ENCODE measurements at places on chromosomes 7 and 10.

DNA sequence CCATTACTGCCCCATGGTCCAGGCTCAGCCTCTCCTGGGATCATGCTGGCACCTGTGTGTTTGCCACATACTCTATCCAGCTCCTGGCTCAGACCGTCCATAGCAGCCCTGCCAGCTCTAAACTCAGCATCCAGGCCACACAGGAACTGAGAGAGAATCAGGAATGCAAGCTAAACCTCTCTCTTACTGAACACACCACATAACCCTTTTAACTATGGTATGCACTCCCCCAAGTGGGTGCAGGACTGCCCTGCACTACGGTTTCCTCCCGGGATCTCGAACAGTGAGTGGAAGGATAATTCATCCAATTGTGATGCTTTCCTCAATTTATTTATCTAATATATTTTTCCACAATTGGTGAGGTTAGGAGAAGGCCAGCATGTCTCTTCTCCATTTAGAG, 17.1 kb upstream of the ZNF800 start:
- peak; percentile 11 for DNase-seq

DNA sequence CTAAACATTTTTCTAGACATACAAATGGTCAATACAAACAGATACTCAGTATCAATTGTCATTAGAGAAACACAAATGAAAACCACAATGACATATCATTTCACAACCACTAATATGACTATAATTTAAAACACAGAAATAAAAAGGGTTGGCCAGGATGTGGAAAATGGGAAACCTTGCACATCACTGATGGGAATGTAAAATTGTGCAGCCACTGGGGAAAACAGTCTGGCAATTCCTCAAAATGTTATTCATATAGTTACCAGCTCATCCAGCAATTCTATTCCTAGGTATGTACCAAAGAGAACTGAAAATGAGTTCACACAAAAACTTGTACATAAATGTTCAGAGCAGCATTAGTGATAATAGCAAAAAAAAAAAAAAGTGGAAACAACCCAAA, 106.1 kb upstream of the LRRTM3 start:
- DNase-seq: no peak

DNA sequence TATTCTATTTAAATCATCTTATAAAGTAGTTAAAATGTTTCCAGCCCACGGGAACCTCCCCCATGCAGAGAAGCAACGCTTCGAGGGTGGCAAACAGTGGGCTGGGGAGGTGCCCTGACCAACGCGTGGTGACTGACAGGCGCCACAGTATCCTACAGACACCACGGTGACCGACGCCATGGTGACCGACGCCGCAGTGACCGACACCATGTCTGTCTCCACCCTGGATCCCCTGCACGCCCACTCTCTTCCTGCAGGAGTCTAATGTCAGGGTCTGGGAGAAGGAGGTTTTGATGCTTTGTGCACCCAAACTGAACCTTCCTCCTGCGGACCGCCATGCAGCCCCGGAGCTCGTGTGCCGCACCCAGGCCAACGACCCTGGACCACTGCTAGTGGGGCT, 464.4 kb downstream of the PTPRN2 start:
- DNase-seq: no peak

- DNase-seq: no peak
Measured at GRCh38 chr10:47294057-47294456, 5.9 kb upstream of the GDF10 start.

DNA sequence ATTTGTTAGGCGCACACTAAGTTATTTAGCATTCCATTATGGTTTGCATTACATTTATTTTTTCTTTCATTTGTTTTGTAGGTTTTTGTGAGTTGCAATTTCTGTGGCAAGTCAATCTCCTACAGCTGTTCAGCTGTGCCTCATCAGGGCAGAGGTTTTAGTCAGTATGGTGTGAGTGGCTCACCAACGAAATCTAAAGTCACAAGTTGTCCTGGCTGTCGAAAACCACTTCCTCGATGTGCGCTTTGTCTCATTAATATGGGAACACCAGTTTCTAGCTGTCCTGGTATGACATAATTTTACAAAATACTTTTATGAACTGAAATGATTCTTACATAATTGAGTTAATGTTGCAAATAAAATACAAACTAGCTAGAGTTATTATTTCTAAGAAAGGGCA, 29.5 kb downstream of the MIOS start:
- no peak for DNase-seq

DNA sequence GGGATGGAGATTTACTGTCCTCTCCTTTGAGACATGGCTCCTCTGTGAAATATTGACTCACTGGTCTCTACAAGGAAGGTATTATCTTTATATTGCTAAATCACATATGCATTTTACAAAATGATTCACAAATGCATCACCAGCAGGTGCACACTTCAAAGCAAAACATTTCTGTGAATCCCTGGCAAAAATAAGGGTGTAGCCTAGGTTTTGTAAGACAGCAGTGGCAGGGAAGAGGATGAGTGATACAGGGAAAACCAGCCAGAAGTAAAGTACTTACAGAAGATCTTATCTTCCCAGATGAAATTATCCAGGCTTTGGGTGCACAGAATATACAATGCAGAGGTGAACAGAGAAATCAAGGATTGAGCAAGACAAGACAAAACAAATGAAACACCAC, 1094.6 kb downstream of the GATA3 start:
- no peak for DNase-seq

GRCh38 chr10:80945264-80945880, 407.7 kb downstream of the SH2D4B start:
- DNase-seq: no peak

GRCh38 chr7:10455936-10456335, 517.7 kb upstream of the PHF14 start:
- DNase-seq: no peak

- peak; percentile 58 for DNase-seq
Measured at GRCh38 chr7:34759477-34760125, 101.6 kb downstream of the NPSR1 start.

GRCh38 chr10:124820121-124820520, 18.5 kb downstream of the ABRAXAS2 start:
- DNase-seq: no peak

DNA sequence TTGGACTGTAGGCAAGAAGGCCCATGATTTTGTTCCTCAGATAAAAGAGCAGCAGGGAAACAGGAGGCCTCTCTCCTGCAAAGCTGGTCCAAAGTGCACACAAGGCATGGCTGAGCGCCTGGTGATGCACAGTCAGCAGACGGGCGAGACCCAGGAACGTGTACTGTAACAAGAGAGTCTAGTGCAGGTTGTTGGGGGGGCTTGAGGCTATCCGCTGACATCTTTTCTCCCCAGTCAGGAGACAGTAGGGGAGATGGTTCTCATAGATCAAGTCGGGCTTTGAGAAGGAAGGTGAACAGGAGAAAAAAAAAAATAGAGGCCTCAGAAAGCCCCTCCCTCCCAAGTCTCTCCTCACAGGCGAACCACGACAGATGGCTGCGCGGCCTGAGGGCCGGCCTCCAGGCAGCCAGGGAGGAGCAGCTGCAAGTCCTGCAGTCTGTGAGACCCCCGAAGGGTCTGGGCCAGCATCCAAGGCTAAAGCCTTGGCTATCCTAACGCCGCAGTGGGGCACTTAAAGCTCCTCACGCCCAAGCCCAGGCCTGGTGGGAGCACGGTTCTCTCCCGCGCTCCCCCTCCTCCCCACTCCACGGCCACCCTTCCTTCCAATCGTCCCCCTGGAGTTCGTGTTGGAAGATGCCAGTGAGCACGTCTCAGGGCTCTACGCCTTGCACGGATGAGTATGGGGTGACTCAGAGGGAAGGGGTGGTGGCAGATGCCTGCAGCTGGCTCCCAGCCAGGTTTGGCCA, 68.3 kb downstream of the PRKAG2 start:
- DNase-seq: peak; percentile 51

DNA sequence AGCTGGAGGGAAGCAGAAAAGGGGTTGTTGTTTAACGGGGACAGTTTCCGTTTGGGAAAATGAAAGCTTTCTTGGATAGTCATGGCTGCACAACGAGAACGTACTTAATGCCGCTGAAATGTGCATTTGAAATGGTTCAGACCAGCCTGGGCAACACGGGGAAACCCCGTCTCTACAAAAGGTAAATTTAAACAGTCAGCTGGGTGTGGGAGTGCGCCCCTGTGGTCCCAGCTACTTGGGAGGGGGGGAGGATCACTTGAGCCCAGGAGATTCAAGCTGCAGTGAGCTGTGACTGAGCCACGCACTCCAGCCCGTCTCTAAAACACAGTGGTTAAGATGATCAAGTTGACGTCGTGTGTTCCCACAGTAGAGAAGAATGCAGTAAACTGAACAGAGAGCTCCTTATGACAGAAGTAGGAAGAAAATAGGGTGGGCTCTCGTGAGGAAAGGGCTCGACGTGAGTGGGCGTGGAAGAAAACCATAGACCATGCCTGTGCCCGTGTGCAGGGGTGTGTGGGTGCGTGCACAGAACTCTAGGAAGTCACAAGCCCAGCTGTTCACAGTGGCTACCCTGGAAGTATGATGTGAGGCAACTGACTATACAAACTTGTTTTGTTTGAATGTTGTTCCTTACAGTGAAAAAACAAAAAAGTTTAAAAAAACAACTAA, 4.1 kb upstream of the FUOM start:
- no peak for DNase-seq

DNA sequence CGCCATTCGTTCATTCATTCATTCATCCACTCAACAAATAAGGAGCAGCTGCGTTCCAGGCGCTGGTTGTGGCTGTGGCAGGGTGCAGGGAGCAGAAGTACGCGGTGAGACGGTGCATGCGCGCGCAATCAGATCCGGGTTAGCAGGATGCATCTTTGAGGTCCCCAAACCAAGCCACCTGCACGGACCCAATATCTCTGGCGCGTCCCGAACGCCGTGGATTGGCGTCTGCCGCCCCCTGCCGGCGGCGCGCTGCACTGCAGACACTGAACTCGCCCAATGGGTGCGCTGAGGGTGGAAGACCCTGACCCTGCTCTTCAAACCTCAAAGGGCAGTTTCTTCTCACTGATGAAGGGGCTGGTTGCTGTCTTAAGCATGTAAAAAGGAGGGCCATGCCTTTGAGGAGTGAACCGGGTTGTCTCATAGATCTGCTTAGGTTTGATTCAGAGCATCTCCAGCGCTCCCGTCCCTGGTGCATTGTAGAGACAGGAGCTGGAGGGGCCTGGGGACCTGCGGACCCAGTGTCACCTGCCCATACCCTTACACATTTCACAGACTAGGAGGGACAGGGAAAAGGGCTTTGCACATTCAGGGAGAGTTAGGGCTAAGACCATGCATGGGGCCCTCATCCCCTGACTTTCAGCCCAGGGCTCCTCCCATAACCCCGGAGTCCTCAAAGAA, 102.5 kb downstream of the RAMP3 start:
- DNase-seq: peak; percentile 80

GRCh38 chr10:111612273-111612672, 535.4 kb downstream of the ADRA2A start:
- DNase-seq: no peak

DNA sequence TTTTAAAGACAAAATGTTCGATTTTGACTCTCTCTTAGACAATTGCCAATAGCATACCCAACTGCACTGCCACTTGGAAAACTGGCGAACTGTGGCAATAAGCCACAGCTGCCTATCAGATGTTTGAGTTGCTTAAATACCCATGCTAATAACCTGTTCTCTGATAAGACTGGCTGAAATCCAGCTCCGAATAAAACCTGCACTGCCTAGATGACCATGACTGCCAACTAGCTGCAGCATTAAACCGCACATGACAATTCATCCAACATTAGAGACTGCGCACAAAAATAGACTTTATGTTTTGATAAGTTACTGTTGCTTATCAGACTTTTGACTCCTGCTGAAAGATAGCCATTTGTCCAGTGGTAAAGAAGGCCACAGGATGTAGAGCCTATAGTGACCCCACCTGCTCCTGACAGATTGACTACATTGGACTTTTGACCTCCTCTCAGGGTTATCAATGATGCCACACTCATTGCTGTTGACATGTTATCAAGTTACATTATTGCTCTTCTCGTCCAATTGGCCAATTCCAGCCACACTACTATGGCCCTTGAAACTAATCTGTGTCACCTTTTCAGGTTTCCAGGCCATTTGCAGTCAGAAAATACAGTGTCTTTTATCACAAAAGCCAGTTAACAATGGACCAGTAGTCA, 299.0 kb downstream of the HGF start:
- DNase-seq: no peak

- DNase-seq: no peak
Measured at GRCh38 chr7:155959894-155960293, 147.6 kb upstream of the SHH start.

GRCh38 chr10:4257939-4258465, 473.0 kb upstream of the KLF6 start:
- DNase-seq: no peak

DNA sequence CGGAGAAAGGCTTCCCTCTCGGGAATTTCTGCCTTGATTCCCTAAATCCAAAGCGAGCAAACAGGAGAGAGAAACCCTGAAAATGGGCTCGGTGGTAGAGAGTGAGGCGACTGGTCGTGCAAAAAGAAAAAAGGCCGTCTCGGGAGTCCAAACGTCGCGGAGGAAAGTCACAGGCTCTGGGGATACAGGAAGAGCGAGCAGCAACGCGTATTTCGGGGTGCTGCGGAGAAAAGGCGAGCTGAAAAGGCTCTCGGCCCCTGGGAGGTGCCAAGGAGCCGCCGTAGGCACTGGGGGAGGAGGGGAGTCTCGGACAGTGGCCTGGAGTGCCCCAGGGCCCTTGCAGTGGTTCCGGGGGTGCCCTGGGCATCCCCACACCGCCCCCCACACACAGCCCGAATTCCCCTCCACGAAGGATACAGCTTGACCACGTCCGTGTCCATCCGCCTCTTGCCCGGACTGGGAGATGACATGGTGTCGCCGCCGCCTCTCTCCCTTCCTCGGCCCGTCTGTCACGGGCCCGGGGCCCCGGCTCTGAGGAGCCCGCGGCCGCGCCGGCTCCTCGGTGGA, 591 bp downstream of the UBE2H start:
- peak; percentile 56 for DNase-seq

DNA sequence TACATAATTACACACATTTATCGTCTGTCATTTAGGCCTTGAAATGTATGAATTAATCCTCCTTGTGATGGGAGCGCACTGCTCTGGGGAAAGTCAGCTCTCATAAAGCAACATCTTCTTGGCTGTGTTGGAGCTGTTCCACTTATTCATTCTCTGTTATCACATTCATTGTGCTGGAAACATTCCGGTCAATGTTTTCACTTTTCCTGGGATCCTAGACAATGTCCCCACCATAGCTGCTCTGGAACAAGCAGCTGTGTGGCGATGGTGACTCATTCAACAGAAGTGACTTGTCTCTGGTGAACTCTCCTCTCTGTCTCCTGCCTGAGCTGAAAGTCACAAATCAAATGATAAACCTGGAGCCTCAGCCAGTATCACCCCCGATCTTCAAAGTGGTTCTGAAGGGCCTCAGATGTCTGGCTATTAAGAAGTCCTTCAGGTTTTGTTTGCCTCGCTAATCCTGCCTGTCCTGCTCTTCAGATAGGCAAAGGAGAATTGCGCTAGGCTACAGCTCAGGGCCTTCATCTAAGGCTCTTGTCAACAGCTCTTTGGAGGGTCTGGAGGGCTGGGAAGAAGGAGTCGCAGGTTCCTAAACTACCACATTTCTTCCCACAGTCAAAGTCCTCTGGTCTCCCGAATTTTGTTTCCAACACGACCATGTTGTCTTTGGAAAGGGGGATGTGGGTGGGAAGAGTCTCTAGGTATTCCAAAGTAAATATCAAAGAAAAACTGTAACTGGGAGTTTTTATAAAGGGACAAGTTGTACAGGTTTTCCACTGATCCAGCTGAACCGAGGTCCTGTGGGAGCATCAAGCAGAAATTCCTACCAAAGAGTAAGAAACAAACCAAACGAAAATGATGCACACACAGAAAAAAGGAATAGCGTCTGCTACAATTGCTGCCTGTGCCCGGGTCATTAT, 29.3 kb downstream of the KLF6 start:
- peak; percentile 40 for DNase-seq

Measured in AG20443 (cell line).